Activated naive CD8-positive, alpha-beta T cell treated with anti-CD3 and anti-CD28 coated beads for 36 hours (primary cell): ENCODE measurements at places on chromosomes 12 and 14.

DNA sequence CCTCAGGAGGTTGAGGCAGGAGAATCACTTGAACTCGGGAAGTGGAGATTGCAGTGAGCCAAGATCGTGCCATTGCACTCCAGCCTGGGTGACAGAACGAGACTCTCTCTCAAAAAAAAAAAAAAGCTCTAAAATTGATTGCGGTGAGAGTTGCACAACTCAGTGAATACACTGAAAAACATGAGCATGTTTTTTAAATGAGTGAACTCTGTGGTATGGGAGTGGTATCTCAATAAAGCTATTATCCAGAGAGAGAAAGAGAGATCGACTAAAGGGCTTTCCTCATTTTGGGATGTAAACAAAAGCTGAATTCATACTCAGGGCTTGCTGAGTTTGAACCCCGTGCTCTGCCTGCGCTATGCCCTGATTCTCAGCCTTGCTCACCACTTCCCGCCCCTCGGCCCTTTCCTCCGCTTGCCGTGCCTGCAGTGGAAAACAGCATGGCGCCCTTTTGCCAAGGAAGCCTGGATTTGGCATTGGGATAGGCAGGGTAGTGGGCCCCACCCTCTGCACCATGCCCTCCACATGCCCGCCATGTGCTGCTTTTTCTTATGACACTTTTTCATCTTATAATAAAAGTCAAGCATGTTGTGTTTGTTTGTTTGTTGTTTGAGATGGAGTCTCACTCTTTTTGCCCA lies 102.5 kb downstream of the LGMN start:
- no peak for DNase-seq

GRCh38 chr14:72603639-72604038 lies 290.3 kb downstream of the DPF3 start:
- DNase-seq, result no peak

DNA sequence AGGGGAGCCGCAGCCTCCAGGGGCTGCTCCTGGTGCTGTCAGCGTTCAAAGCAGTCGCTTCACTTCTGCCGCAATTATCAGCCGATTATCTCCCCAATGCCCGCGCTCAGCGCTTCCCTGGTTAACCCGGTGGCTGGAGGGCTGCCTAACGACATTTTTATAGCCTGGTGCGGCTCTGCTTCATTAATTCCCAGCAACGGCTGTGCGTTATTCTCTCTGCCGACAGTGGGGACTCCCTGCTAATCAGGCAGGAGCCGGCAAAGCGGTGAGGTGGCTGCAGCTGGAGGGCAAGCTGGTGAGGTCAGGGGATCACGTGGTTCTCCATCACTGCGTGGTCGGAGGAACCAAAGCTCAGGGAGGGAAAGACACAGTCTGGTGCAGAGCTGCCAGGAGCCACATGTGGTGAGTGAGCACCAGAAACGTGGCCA lies 62.9 kb downstream of the GLRX5 start:
- DNase-seq, result peak; percentile 13

DNA sequence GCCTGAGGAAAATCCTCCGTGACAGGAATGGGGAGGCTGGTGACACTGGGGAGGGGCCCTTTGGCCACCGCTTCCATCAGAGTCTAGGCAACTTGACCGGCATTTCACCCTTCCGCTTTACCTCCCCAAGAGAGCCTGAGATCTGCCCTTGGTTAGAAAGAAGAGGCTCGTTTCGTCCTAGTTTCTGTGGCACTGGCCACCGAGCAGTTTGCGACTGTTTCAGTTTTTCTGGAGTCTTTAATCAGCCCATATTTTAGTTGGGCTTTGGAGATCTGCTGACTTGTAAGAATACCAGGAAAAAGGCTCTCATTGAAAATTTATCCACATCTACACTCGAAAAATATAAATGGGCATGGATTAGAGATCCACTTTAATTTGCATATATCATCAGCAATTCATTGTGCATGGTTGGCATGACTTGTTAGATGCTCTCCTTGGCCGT lies 414 bp upstream of the ANKS1B start:
- no peak for DNase-seq

- no peak for DNase-seq
These were observed 15.4 kb upstream of the SMCO2 start for GRCh38 chr12:27431185-27431584.

- DNase-seq, result no peak
These were observed 84.8 kb upstream of the FICD start for GRCh38 chr12:108430245-108430644.

- DNase-seq, result no peak
These were observed 234.3 kb upstream of the PLEKHG7 start for GRCh38 chr12:92468358-92469020.

DNA sequence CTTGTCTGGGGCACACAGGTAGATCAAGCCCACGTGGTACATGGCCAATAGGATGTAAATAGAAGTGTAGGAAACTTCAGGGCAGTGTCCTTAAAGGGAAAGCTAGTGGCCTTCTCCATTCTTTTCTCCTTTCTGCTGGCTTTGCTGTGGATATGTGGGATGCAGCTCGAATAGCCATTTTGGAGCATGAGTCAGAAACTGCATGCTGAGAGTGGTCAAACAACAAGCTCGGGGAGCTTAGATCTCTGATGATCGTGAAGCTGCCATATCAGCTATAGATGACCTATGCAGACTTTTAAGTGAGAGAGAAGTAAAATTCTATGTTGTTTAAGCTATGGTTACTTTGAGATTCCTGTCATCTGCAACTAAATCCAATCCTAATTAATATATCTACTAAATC lies 241.3 kb upstream of the DAAM1 start:
- DNase-seq, result no peak
